ENCODE measurements at places on chromosomes 16 and 17.

DNA sequence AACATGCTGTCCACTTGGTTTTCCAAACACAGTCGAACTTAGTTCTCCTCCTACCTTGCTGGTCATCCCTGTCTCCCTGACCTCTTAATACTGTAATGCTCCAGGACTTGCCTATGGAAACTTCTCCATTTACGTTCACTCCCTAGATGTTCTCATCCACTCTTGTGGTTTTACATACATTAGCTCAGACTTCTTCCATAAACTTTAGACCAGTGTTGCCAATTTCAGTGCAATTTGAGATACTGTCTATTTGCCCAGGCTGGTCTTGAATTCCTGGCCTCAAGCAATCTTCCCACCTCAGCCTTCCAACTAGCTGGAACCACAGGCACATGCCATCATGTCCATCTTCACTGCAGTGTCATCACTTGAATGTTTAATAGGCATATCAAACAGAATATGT is 1.5 kb downstream of the MATCAP1 start:
- no peak for DNase-seq

- DNase-seq, result no peak
Observed at GRCh38 chr17:83109793-83110645, 30.6 kb downstream of the METRNL start.

- no peak for DNase-seq
Observed at GRCh38 chr16:47528431-47528830, 67.3 kb downstream of the PHKB start.

DNA sequence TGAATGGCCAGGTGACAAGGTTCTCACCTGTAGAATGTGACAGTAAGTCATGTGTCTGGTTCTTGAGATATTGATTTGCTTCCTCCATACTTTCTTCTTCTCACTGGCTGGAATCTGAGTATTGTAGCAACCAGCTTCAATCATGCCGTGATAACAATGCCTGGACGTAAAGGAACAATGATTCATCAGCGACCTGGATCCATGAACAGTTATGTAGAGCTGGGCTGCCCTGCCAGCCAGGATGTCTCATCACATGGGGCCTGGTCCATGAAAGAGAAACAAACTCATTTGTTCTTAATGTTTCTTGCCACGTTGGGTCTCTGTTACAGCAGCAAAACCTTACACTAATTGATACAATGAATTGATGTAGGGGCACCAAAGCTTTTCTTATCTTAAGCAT is 627.2 kb downstream of the TOX3 start:
- DNase-seq, result no peak

DNA sequence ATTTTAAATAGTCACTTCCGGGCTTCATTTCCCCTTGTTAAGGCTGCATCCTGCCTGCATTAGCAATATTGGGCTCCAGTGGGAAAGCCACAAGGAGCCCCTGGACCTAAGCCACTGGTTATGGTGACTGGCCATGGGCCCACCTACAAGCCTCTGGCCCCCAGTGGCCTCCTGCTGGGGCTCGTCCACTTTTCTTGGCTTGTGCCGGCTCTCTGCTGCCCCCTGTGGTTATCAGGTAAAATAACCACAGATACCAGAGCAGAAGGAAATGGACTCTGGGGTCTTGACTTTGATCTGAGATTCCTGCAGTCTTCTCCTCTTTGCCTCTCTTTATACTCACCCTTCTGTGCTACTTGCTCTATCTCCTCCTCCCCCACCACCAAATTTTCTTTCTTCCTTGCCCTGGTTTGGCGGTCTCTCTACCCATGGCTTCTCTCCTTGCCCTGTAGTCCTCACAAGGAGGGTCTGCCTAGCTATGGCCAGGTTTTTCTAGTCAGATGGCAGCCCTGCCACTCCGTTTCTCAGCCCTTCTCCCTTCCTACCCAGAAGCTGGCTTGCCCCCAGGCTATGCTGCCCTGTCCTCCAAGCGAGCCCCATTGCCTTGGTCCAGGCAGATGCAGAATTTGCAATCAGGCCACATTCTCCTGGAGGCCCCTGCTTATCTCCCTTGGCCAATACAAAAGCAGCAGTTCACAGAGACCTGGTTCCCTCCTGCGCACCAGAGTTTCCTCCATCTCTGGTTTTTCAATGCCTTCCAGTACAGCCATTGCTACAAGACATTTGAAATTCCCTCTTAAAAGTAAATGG is 82.9 kb upstream of the RCVRN start:
- peak; percentile 34 for DNase-seq

DNA sequence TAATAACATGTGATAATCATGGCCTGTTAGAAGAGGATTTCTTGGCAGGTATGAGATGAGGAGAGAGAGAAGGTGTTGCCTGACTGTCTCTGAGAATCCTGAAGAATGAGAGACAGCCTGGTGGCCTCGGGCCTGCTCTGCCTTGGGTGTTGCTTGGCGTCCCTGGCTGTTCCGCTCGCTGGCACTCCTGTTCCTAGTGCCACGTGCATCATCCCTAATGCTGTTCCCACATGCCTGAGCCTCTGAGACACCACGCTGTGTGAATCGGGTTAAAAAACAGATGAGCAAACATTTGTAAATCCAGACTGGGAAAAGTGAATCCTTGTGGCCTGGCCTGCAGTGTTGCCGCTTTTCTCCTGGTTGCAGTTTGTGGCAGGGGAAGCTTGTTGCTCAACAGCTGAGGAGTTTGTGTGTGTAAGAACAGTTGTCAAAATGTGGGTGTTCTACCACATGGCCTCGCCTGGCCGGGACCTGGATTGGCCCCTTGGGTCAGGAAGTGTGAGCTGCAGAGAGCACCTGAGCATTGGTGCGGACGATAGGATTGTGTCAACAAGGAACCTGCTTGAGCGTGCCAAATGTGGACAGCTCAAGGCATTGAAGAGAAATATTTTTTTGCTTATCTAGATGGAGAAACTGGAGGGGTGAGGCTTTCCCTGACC is 22.0 kb downstream of the UBN1 start:
- no peak for DNase-seq

DNA sequence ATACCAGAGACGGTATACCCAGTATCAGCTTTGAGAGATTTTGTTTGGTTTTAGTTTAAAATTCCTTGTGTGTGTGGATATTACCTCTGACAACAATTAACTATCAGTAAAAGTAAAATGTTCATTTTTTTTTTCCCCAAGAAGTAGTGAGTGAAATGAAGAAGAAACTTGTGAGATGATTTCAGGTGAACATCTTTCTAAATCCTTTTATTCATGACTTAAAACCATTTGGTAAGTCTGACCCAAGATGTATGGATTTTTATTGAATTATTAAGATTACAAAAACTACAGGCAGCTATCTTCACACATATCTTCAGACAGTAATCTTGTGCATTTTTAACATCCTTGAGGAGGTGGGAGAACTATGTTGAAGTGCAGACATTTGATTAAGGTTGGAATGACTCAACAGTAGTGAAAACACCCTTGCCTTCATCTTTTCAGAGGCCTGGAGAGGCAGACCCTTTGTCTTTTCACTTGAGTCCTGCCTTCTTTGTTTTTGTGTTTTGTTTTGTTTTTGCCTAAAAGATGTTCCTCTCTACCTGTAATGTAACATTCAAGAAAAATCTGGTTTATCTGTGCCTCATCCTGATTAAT is 240.3 kb upstream of the TBX2 start:
- no peak for DNase-seq

GRCh38 chr16:75074920-75075687 is 41.5 kb downstream of the LDHD start:
- no peak for DNase-seq

GRCh38 chr17:9123594-9124553 is 102.6 kb downstream of the NTN1 start:
- DNase-seq, result no peak

GRCh38 chr16:3266873-3267537 is 10.6 kb upstream of the MEFV start:
- DNase-seq, result no peak

DNA sequence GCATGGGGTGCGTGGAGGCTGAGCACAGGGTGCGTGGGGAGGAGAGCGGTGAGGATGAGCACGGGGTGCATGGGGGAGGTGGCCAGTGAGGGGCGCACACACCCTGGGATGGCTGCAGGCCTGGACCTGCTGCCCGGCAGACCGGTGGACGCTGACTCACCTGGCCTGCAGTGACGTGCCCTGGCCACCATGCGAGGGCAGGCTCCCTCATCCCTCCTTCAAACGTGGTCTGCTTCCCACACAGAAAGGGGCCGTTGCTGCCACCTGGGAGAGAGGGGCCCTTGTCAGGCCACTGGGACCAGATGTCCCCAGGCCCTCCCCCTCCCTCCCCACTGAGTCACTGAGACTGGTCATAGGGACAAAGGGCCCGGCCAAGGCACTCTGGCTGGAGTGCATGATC is 20.1 kb upstream of the APRT start:
- no peak for DNase-seq

- no peak for DNase-seq
Observed at GRCh38 chr16:75044800-75045361, 46.1 kb downstream of the ZNRF1 start.

- no peak for DNase-seq
Observed at GRCh38 chr16:9612267-9612666, 520.8 kb downstream of the HAPSTR1 start.

DNA sequence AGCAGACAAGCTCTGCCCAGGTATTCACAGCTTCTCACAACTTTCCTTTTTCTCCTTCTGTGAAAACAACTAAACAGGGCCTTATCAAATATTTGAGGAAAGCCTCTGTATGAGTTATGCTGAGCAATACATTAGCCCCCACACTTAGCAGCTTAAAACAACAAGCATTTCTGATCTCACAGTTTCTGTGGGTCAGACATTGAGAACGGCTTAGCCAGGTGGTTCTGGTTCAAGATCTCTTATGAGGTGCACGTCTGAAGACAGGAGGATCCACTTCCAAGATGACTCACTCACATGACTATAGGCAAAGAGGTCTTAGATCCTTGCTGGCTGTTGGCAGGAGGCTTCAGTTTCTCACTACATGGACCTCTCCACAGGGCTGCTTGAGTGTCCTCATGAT is 181.4 kb upstream of the WSCD1 start:
- DNase-seq, result no peak

DNA sequence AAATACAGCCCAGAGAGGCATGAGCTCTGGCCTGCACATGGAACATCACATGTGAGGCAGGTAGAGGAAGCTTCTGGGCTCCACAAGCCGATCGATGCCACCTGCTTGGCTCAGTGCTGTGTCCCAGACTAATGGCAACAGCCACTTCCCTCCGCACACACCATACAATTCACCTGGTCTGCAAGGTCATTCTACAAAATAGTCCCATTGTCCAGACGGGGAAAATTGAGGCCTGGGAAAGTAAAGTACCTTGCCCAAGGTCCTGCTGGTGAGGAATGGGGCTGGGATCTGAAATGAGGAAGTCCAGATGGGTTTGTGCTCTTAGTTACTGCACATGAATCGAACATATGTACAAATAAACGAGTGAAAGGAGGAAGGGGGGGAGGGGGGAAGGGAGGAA is 88.0 kb downstream of the LITAF start:
- DNase-seq, result no peak

GRCh38 chr16:83802554-83803205 is 5.1 kb upstream of the HSBP1 start:
- DNase-seq, result no peak

DNA sequence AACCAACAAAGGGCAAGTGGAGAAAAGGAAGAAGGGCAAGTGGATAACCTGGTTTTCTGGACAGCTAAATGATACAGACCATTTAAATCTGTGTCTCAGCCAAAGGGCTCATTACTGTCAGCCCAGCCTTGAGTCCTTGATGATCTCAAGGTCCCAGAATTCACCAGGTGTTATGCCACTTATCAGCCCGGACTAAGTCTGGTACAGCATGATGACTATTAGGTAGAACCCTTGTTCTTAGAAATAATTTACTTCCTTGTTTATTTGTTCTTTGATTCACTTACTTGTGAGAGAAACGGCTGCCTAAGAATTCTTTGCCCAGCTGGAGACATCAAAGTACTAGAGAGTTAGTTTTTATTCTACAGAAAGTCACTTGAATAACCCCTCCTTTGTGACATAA is 3.5 kb downstream of the PDILT start:
- DNase-seq, result no peak

GRCh38 chr17:69959283-69959682 is 115.7 kb upstream of the KCNJ16 start:
- no peak for DNase-seq

DNA sequence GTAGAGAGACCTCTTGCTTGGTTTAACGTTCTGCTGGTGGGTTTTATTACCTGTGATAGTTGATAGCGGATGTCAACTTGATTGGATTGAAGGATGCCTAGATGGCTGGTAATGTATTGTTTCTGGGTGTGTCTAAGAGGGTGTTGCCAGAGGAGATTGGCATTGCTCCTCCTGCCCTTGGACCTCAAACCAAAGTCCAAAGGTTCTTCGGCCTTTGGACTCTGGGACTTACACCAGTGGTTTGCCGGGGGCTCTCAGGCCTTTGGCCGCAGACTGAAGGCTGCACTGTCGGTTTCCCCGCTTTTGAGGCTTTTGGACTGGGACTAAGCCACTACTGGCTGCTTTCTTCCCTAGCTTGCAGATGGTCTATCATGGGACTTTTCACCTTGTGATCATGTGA is 17.5 kb upstream of the TNRC6C start:
- no peak for DNase-seq

DNA sequence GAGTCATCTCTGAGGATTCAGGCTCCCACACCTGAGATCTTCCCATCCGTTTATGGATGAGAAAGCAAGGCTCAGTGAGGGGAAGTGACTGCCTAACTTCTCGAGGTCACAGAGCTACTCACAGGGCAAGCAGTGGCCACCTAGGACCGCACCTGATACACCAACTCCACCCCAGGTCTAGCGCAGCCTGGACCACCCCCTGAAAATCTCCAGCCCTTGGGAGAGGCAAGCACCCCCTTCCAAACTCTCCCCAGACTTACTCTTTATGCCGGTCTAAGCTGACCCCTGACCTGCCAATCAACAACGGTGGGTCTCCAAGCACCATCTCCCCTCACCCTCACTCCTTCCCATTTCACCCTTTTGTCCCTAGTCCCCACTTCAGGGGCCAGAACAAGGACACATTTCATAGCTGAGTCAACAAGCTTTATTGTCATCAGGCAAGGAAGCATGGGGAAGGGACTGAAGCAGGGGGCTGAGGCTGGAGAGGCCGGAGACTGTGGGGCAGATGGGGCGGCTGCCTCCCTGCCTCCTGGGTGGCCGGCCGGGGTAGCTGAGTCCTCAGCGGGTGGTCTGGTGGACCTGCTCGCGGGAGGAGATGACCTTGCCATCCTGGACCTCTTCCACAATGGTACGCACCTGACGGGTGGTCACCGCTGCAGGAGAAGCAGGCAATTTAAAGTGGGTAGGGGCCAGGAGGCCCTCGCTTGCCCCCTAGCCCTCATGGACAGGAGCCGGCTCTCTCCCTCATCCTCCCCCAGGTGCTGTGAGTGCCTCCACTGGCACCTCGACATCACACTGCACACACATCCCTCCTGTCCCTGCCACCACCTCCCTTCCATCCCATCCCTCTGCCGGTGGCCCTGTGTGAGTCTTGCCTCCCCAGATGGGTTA is 5.1 kb downstream of the KRT17 start:
- no peak for DNase-seq

- DNase-seq, result no peak
Observed at GRCh38 chr17:68572138-68572842, 28.9 kb downstream of the FAM20A start.

- DNase-seq, result no peak
Observed at GRCh38 chr17:82963104-82963950, 116.1 kb upstream of the METRNL start.

- DNase-seq, result peak; percentile 8
Observed at GRCh38 chr17:33732116-33732515, 439.0 kb upstream of the ASIC2 start.

GRCh38 chr17:37446027-37446426 is 39.3 kb downstream of the TADA2A start:
- peak; percentile 12 for DNase-seq
